ENCODE measurements at places on chromosomes 13 and 19.

GRCh38 chr13:66657165-66657881 lies 572.8 kb downstream of the PCDH9 start:
- no peak for DNase-seq

DNA sequence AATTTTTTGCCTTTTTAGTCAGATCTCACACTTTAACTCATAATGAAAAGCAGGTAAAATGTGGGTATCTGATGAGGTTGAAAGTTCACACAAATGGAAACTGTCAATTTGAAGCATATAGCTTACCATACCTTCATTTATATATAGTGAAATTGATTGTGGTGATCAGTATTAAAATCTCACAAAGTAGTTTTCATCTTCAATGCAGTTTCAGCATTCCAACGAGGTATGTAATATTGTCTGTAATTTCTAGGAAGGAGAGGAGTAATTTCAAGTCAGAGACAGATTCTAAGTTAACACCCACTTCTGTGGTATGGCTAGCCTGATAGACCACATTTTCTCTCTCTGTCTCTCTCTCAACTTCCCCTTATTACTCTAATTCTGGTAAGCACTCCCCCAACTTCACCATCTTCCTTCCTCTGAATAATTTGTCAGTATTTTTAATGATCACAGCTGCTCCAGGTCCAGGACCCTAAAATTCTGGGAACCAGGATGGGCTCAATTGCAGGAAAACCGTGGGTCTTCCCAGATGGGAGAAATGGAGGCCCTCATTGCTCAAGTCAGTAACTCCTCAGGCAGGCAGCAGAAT lies 455.7 kb downstream of the FGF9 start:
- no peak for DNase-seq

DNA sequence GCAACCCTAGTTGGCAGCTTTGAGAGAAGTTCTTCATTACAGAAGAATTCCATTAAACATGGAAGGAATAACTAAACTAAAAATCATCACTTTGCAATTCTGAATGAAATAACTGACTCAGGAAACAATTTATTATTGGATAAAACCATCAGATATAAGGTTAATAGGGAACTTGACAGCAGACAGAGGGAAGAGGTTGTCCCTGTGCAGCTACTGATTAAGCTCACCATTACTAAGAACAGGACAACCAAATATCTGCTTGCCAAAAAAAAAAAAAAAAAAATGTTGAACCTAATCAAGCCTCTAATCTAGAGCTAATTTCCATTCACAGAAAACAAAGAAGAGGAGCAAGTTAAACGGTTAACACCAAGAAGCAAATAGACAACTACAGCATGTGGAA lies 12.8 kb downstream of the N4BP2L2 start:
- no peak for DNase-seq

- DNase-seq: no peak
These were observed 30.6 kb downstream of the FGF9 start for GRCh38 chr13:21701460-21701859.

GRCh38 chr19:31272583-31273106 lies 76.6 kb downstream of the TSHZ3 start:
- DNase-seq: no peak

DNA sequence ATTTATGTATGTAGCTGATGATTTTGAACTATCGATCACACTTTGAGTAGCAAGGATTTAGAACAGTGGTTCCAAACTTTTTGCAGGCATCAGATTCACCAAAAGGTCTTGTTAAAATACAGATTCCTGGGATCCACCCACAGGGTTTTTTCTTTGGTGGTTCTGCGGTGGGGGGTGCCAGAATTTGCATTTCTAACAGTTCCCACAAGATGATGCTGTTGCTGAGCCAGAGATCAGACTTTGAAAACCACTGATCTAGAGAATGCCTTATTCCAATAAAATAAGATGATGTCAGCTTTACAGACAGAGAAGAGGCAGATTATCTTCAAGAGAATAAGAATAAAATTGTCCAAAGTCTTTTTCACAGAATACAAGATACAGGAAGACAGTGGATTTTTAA lies 80.9 kb upstream of the SHISA2 start:
- DNase-seq: no peak

GRCh38 chr19:11699931-11700794 lies 38.6 kb downstream of the ZNF823 start:
- no peak for DNase-seq

- peak; percentile 33 for DNase-seq
These were observed 55.4 kb downstream of the SACS start for GRCh38 chr13:23377983-23378632.

DNA sequence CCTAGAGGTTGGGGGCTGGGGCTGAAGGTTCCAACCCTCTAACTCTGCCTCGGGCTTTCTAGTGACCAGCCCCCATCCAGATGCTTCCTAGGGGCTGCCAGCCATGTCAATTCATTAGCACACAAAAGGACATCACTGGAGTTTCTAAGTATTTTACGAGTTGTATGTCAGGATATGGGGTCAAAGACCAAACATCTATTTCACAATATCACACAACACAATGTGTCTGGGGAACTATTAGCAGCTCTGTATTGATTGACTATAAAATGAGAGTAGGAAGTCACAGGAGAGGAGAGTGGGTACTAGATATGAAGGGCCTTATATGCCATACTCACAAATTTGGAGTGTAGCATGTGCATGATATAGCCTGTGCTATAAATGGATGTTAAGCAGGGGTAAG lies 42.1 kb downstream of the LPAR6 start:
- DNase-seq: no peak
